ENCODE measurements at places on chromosomes 4 and X. TPM values are rescaled to one million over a fixed set of nuclear protein-coding genes. Genes with fewer than 3 reads are reported as not detected.

Gene ATP5ME
- polyA plus RNA-seq: 244 TPM

Gene RPS6KA6
- 0.23 TPM for polyA plus RNA-seq

Gene PIGA
- 4.0 TPM for polyA plus RNA-seq

Gene CDK16
- polyA plus RNA-seq: 182 TPM

Gene SPACA5B
- polyA plus RNA-seq: not detected

Gene KLKB1
- polyA plus RNA-seq: not detected

Gene TMEM47
- 16.2 TPM for polyA plus RNA-seq

Gene CT45A5
- not detected for polyA plus RNA-seq

Gene BLTP1
- 12.8 TPM for polyA plus RNA-seq

Gene TIMM8A
- 10.9 TPM for polyA plus RNA-seq

Gene OCIAD2
- polyA plus RNA-seq: 119 TPM

Gene GAGE1
- not detected for polyA plus RNA-seq

Gene LNX1
- polyA plus RNA-seq: 0.72 TPM

Gene ARMCX1
- polyA plus RNA-seq: 8.8 TPM

Gene MAGEC2
- not detected for polyA plus RNA-seq

Gene PABPC1L2A
- not detected for polyA plus RNA-seq

Gene GAGE12J
- not detected for polyA plus RNA-seq

DNA sequence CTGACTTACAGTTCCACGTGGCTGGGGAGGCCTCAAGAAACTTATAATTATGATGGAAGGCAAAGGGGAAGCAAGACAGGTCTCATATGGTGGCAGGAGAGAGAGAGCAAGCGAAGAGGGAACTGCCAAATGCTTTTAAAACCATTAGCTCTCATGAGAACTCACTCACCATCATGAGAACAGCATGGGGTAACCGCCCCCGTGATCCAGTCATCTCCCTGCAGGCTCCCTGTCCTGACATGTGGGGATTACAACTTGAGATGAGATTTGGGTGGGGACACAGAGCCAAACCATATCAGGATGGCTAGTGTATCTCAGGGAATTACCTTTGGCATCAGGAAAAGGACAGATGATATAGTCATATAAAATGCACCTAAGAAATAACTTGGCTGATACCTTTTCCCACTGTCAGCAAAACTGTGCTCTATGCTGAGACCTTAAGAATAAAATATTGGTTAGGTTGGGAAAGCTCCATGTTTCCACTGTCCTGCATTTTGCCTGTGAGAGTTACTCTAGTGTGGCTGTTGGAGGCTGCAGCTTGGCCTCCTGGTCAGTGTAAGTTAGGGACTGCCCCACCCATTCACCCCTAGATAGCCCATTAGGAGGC is 110.3 kb downstream of the UCHL1 start:
- DNase-seq: no peak

GRCh38 chrX:136209016-136209738 is 42.0 kb downstream of the MAP7D3 start:
- DNase-seq: peak; percentile 55

GRCh38 chr4:162557516-162558106 is 393.8 kb upstream of the FSTL5 start:
- no peak for DNase-seq

DNA sequence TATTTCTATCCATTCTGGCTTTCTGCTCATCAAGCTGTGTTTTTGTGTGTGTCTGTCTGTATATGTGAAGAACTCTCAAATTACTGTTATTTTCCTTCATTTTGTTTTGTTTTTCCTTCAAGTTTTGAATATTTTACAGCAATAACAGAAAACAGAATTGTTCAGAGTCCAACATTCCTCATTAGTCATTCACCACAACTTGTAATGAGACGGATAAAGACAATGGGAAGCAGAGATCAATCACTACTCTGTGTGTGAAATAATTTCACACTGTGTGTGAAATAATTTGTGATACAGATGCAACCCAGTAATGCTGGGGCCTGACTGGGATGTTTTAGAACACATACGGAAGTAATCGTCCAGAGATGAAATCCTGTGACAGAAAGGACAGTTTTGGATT is 55.2 kb downstream of the HPGD start:
- no peak for DNase-seq

GRCh38 chr4:153538487-153539357 is 72.6 kb downstream of the TMEM131L start:
- DNase-seq: no peak

GRCh38 chrX:49273181-49273727 is 3.7 kb downstream of the PPP1R3F start:
- no peak for DNase-seq

DNA sequence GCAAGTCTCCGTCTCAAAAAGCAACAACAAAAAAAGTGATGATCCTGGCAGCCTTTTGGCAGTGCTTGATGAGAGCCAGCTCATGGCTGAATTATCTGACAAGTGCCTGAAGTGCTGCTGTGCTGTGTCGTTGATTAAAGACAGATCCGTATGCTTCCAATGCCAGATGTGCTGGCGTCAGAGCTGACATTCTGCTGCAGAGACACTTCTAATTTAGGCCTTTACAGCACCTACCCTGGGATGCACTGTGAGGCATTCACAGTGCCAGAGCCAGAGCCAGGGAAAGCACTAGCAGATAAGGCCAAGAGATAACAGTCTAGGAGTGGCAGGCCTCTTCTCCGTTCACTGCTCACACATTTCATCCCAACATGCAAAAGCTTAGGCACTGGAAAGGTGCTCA is 995.5 kb downstream of the RAB28 start:
- no peak for DNase-seq

DNA sequence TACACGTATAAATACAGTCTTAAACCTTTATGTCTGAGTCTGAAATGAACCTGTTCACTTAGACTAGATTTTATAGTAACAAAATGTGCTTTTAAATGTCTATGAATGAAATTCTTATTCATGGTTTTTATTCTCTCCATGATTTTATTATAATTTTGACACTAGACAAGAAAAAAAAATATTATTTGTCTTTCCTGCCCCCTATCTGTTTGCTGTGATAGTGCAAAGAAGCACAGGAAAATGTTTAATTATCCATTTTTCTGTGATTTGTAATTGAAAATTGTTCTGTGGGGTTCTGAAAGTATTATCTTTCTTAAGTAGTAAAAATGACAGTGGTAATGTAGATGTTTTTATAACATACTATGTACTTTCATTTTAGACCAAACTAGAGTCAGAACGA is 52.0 kb downstream of the INTS6L start:
- no peak for DNase-seq

DNA sequence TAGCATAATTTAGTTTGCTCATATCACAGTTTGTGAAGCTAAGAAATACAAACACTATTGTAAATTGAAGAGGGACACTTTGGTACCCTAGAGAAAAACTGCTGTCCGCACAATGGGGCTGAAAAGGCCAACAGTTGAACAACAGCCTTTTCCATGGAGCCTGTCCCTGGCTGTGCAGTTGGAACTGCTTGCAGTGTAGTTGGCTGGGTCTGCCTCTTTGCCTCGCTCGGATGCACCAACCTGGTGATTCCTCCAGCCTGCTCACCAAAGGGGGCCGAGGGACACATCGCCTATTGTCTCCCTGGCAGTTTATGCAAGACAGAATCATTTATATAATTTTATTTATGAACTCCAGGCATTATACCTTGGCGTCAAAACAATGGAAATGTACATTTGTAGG is 16.5 kb upstream of the GALNT7 start:
- no peak for DNase-seq

GRCh38 chrX:132668178-132668577 is 179.3 kb upstream of the MBNL3 start:
- no peak for DNase-seq

DNA sequence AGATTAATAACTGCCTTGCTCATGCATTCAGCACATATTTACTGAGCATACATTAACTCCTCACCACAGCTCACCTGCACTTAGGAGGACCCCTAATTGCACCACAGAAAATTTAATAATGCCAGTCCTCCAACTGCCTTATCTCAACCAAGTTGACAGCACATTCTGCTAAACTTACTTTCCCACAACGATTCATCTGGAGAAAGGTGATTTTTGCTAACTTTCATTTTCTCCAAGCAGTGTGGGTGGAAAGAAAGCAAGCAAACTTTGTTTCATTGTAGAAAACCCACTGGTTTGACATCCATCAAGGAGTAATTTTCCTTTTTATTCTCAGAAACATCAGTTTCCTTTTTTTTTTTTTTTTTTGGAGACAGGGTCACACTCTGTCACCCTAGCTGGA is 49.1 kb downstream of the RASGEF1B start:
- no peak for DNase-seq

GRCh38 chr4:82043081-82043808 is 330.5 kb downstream of the HNRNPD start:
- DNase-seq: no peak

DNA sequence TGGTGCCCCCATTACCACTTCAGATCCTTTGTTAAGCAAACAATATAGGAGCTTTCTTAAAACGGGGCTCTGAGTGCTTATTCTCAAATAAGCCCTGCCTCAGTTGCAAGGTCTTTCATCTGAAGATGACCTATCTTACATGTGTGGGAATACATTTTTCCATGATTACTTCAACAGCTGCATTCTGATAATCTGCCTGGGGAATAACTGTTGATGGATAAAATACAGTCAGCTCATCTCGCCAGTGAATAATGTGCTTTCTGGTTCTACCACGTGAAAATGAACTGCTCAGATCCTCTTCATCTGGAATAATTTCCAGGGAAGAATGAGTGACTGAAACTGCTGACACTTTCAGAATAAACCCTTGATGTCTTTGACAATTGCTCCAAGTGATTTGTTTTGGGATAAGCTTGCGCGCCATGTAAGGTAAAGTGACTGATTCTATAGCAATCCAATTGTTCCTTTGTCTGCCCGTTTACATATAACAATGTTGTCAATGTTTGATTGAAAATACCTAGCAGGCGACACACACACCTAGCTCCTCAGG is 161.3 kb downstream of the RTL9 start:
- DNase-seq: no peak

GRCh38 chr4:152175586-152175985 is 360.3 kb downstream of the FBXW7 start:
- no peak for DNase-seq

GRCh38 chrX:21479695-21480270 is 105.6 kb downstream of the CNKSR2 start:
- DNase-seq: peak; percentile 49

DNA sequence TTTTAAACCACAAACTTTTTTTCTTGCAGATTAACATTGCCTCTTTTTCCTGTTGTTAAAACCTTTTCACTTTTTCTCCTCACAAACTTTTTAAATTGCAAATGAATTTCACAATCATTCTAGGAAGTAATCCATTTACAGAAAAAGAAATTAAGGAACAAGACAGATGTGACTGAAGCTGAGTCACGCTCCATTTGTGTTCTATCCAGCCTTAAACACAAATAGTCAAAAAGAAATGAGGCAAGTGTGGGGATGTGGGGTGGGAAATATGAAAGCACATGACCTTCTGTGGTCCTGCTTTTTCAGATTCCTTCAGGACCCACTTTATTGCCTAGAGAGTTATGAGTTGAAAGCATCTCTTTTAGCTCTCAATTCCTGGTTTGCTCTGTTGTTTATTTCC is 197.0 kb downstream of the ADGRL3 start:
- DNase-seq: no peak

DNA sequence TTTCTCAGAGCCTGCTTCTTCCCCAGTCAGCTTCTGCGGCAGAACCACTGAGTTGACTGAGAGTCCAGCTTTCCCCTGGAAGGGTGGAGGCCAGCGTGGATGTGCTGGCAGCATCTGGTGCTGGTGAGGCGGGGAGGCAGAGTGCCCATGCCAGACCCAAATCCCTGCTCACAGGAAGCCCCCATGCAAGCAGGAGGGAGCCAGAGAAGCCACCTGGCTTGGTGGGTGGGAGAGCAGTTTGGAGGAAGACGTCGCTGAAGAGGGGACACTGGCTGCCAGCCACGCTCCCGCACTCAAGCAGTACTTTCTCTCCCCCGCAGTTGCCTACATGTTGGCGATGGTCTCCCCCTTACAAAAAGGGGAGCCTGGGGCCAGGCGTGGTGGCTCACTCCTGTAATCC is 6.0 kb downstream of the PDZD4 start:
- no peak for DNase-seq

DNA sequence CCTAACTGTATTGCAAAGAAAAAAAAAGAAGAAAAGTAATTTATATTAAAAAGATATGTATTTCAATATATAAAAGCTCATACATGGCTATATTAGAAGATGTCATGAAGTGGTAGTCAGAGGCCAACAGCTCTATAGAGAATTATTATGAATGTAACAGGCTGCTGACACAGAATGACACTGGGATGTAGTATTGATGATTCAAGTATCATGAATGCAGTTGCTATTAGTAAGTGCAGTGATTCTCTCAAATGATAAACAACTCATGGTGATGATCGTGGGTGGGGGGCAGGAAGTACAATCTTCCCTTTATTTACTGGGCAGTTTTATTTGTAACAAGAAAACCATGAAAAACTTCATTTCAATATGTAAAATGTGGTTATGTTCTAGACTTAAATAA is 124.6 kb downstream of the COL4A6 start:
- no peak for DNase-seq

DNA sequence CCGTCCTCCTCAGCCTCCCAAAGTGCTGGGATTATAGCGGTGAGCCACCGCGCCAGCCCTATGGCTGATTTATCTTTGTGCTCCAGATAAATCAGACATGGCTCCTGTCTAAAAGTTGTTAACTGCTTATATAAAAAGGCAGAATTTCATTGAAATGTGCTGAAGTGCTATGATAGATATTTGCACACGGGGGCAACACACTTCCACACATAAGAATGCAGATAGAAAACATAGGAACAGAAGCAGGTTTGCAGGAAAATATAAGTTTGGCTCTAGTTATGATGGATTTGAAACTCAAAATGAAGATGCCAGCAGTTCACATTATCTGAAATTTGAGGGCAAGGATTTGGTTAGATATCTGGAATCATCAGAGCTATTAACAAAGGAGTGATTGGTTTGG is 163.1 kb upstream of the SLITRK2 start:
- DNase-seq: no peak

- DNase-seq: no peak
Observed at GRCh38 chr4:1843852-1844251, 12.1 kb downstream of the LETM1 start.

- no peak for DNase-seq
Observed at GRCh38 chrX:94401426-94401825, 727.4 kb downstream of the FAM133A start.

GRCh38 chr4:59248313-59248712 is 1951.8 kb upstream of the ADGRL3 start:
- no peak for DNase-seq

GRCh38 chrX:115067812-115068211 is 50.4 kb upstream of the IL13RA2 start:
- DNase-seq: no peak

DNA sequence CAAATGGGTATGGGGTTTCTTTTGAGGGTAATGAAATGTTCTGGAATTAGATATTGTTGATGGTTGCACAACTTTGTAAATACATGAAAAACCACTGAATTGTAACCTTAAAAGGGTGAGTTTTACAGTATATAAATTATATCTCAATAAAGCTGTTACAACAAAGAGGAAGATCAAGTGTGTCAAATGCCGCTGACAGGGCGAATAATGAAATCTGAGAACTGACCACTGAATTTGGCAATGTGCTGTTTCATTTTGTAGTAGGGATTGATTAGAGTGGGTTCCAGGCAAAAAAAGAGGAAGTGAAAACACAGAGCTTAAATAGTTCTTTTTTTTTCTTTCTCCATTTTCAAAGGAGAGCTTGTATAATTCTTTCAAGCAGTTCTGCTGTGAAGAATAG is 161.1 kb upstream of the NAP1L5 start:
- no peak for DNase-seq
